GM23338 (cell line): ENCODE measurements at places on chromosomes 2 and 18. TPM values are rescaled to one million over a fixed set of nuclear protein-coding genes. Genes with fewer than 3 reads are reported as not detected.

- no peaks in the 10 kb centered on the region for H3K4me1 ChIP-seq
- no peaks in the 10 kb centered on the region for H3K27me3 ChIP-seq
- no peaks in the 10 kb centered on the region for H3K36me3 ChIP-seq
- H3K4me3 ChIP-seq: no peak overlapping the region
Observed at GRCh38 chr2:31243053-31243452, 9.1 kb downstream of the EHD3 start.

DNA sequence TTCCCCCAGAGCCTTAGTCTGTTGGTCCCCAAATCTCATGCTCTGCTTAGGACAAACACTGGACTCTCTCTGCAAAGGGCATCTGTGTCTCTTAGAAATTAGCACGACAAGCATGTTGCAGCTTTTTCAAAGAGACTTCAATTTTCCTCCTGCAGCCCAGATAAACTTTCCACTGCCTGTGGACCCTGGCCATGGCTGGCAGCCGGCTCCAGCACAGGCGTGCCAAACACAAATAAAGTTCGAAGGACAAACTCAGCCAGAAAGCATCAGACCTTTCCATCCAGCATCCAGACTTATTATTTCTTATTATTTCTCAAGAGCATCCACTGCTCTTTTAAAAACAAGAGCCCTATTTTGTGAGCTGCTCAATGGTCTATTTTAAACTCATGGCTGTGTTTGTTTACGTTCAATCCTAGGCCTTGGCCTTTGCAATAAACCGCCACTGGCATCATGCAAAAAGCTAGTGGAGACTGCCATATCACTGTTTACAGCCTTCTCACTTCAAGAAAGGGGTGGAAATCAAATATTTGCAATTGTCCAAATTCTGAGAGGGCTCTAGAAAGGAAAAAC, 300.8 kb downstream of the BCL11A start:
- no peaks in the 10 kb centered on the region for H3K27me3 ChIP-seq
- no peaks in the 10 kb centered on the region for H3K36me3 ChIP-seq
- no peak for DNase-seq
- H3K27ac ChIP-seq: no peak overlapping the region

DNA sequence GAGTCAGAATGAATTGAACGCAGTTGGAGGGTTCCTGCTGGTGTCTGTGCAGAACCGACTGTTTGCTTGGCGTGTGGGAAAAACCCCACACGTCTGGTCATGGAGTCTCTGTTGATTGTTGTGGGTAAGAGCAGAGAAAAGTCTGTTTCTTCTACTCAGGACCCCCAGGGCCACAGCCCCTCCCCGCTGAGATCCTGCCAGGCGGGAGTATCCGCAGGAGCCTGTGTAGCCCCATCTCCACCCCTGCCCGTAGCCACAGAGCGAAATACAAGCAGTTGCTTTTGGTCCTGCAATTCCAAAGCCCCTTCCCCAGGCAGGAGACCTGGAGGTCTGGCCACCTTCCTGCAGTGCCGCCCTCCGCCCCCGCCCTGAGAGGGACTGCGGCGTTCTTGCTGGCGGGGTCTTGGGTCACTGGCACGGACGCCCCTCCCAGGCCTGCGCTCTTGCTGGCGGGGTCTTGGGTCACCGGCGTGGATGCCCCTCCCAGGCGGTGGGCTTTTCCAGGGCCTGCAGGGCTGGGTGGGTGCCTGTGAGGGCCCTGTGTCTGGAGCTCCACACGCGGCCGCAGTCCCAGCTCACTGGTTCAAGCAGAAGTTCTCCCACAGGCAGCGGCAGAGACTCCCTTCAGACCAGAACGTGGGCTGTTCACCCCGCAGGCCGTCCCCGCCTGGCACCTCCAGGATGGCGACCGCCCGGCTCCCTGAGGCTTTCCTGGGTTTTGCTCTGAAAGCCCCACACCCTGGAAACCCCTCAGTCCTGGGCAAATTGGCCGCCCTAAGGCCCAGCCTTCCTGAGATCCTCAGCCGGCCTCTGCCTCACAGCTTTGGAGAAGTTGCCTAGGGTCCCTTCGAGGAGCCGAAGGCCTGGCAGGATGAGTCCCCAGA, 76.0 kb upstream of the CTDP1 start:
- H3K36me3 ChIP-seq: no peaks in the 10 kb centered on the region
- no peaks in the 10 kb centered on the region for H3K27me3 ChIP-seq
- no peaks in the 10 kb centered on the region for H3K4me1 ChIP-seq
- DNase-seq: no peak
- no peak overlapping the region for H3K4me3 ChIP-seq
- no peak overlapping the region for H3K27ac ChIP-seq

GRCh38 chr18:35470435-35470834, 27.3 kb downstream of the INO80C start:
- DNase-seq: no peak
- no peaks in the 10 kb centered on the region; the same call in 1 of the 2 replicates for H3K36me3 ChIP-seq
- H3K4me1 ChIP-seq: no peaks in the 10 kb centered on the region
- no peak overlapping the region for H3K4me3 ChIP-seq
- no peak overlapping the region for H3K27ac ChIP-seq

CCL20 gene
- not detected in 2 replicates for polyA plus RNA-seq

MLPH gene
- polyA plus RNA-seq: 13.6 and 14.7 TPM in 2 replicates

DNA sequence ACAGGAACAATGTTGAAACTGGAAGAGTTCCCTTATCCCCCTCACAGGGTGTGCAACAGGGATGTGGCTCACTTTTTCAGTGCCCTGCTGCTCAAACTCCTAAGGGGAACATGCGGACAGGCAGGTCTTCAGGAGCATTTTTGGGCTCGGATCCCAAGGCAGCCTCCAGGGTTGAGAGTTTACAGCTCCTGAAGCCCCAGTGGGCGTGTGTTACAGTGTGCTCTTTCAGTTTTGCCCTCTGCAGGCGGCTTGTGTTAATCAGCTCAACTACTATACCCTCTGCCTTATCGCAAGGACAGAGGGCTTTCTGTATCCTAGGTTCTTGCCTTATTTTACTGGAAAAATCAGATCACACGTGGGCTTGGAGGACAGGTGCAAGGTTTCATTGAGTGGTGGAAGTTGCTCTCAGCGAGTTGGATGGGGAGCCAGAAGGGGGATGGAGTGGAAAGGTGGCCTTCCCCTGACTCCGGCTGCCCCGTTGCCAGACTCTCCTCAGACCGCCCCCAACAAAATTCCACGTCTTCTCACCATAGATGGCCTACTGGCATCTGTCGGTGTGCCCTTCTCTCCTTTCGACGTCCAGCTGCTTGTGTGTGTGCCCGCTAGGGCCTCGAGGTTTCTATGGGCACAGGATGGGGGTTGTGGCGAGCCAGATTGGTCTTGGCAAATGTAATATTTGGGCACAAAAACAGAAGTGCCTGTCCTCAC, 541.9 kb downstream of the TMX3 start:
- no peaks in the 10 kb centered on the region for H3K36me3 ChIP-seq
- H3K27ac ChIP-seq: no peak overlapping the region
- no peaks in the 10 kb centered on the region for H3K27me3 ChIP-seq

DNA sequence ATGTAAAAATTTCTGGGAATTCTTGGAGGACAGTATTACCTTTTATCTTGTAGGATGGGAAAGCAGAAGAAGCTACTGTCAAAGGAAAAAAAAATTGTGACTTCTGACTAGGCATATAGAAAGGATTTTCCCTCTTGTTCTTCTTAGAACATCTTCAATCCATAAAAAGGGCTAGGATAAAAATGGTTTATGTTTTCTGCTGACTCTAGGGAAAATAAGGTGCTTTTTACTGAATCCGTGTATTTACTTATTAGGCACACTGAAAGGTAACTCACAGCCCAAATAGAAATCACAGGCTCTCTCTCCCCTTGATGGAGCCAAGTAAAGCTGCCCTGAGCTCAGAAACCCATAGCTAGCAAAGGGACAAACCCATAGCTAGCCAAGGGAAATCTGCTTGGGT, 74.6 kb downstream of the EPAS1 start:
- peaks cover 5% of the 10 kb centered on the region; the same call in 1 of the 2 replicates for H3K36me3 ChIP-seq
- DNase-seq: no peak
- H3K4me3 ChIP-seq: no peak overlapping the region
- no peaks in the 10 kb centered on the region for H3K4me1 ChIP-seq
- H3K27ac ChIP-seq: no peak overlapping the region

GRCh38 chr2:164065038-164065437, 329.2 kb upstream of the FIGN start:
- H3K36me3 ChIP-seq: no peaks in the 10 kb centered on the region
- H3K27me3 ChIP-seq: no peaks in the 10 kb centered on the region
- no peak overlapping the region for H3K4me3 ChIP-seq
- no peak overlapping the region for H3K27ac ChIP-seq

DNA sequence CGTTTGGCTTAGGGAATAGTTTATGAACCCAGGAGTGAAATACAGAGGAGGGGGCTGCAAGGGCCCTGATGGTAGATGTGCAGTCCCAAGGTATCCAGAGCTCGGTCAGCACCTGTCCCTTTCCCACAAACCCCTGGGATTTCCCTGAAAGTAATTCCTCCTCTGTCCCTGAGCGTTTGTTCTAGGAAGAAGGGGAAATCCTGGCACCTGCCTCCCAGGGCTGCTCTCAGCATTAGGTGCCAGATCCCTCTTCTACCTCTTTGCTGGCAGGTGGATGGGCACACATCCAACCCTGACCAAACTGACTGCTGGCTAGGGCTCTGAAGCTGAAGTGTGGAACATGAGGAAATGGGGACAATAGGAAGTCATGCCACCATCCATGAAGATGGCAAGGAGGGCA, 824.0 kb downstream of the SLC4A3 start:
- H3K4me3 ChIP-seq: no peak overlapping the region
- DNase-seq: no peak
- H3K4me1 ChIP-seq: no peaks in the 10 kb centered on the region
- H3K27ac ChIP-seq: no peak overlapping the region
- H3K36me3 ChIP-seq: no peaks in the 10 kb centered on the region
- no peaks in the 10 kb centered on the region for H3K27me3 ChIP-seq

GRCh38 chr2:228675091-228675490, 493.6 kb upstream of the SPHKAP start:
- H3K27ac ChIP-seq: no peak overlapping the region
- H3K4me1 ChIP-seq: no peaks in the 10 kb centered on the region
- no peak overlapping the region for H3K4me3 ChIP-seq
- no peak for DNase-seq
- no peaks in the 10 kb centered on the region for H3K27me3 ChIP-seq

DNA sequence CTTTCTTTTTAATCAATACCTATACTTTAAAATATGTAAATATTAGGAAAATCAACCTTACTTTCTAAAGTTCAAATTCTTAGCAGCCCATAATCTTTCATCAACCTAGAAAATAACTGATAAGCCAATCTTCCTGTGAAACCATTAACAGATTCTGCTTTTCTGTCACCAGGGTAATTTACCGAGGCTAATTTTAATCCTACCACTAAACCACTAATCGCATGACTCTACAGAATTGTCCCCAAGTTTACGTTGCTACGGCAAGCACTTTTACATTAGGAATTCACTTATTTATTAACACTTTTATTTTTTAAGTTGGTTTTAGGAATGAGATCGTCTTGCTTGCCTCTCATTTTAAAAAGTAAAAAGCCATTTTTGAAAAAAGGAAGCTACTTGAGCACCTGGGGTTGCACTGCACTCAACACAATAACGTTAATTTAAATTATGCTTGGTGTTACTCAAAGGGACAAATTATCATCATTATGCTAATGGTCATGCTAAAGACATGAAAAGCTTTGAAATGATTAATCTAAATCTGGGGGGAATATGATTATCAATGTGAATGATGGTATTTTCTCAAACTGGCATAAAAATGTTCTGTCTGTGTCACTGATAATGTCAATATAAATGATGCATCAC, 10.2 kb downstream of the ZNF516 start:
- H3K27ac ChIP-seq: no peak overlapping the region
- H3K4me3 ChIP-seq: no peak overlapping the region
- H3K27me3 ChIP-seq: peaks cover 20% of the 10 kb centered on the region
- peaks cover 44% of the 10 kb centered on the region for H3K4me1 ChIP-seq
- H3K36me3 ChIP-seq: no peaks in the 10 kb centered on the region
- DNase-seq: no peak

MTA3 gene
- polyA plus RNA-seq: 202 and 208 TPM in 2 replicates

DNA sequence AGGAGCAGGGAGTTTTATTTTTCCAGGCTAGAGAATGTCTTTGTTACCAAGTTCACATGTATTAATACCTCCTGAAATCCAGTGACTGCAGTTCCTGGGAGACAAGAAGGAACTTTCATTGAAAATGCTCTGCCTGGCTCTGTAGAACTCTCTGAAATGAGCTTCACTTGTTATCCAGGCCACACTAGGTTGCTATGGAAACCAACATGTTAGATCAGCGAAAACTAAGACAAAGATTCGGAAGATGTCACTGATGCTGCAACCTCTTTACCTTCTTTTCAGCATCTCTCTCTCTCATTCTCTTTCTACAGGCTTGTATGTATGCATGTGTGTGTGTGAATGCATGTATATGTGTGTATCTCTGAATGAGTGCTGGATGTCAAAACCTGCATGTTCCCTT, 218.5 kb downstream of the TRIB2 start:
- no peak overlapping the region for H3K27ac ChIP-seq
- no peaks in the 10 kb centered on the region for H3K36me3 ChIP-seq
- H3K27me3 ChIP-seq: no peaks in the 10 kb centered on the region
- no peak overlapping the region for H3K4me3 ChIP-seq

DNA sequence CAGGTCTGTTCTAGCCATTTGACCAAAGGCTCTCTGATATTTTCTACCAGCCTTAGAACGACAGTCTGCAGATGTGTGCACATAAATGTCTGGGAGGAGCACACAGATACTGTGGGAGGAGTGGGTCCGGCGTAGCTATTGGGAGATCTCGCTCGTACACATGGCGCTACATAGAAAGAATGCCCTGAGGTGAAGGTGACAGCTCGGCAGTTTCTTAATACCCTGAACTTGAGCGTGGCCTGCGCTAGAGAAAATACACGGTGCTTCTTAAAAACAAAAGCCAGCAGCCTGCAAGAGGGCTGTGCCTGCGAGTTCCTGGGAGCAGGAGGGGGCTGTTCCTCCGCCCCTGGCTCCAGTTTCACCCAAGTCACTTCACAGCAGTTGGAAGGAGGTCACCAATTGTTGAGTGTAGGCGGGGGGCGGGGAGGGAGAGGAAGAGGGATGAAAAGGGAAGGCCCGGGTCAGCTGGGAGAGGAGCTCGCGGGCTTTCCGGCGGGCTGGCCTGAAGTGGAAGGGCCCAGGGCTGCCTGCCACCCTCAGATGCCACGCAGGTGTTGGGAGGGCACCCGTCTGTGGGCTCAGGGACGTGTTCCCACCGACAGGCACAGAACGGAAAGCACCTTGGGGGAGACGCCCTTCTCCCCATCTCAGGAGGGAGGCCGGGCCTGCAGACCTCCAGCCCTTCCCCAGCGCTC, 124.7 kb upstream of the ZNF516 start:
- no peak overlapping the region for H3K27ac ChIP-seq
- H3K4me1 ChIP-seq: peaks cover 42% of the 10 kb centered on the region
- H3K4me3 ChIP-seq: peak overlapping the region; percentile 57
- peak; percentile 72 for DNase-seq

GRCh38 chr2:55616551-55617174, 759 bp downstream of the PPP4R3B start:
- peak overlapping the region; percentile 95 for H3K27ac ChIP-seq
- no peaks in the 10 kb centered on the region for H3K27me3 ChIP-seq
- peaks cover 4% of the 10 kb centered on the region; the same call in 1 of the 2 replicates for H3K4me1 ChIP-seq
- H3K36me3 ChIP-seq: peaks cover 16% of the 10 kb centered on the region; the same call in 1 of the 2 replicates
- H3K4me3 ChIP-seq: peak overlapping the region; percentile 91

GALNT5 gene
- polyA plus RNA-seq: 0.05 and 0.12 TPM in 2 replicates

GRCh38 chr2:133516405-133517026, 51.7 kb downstream of the NCKAP5 start:
- no peak overlapping the region for H3K27ac ChIP-seq
- H3K4me3 ChIP-seq: no peak overlapping the region
- peaks cover 18% of the 10 kb centered on the region for H3K27me3 ChIP-seq
- H3K36me3 ChIP-seq: no peaks in the 10 kb centered on the region
- no peak for DNase-seq
